Gastroesophageal sphincter (tissue), 4 donors: ENCODE measurements at places on chromosomes 12 and 14.

DNA sequence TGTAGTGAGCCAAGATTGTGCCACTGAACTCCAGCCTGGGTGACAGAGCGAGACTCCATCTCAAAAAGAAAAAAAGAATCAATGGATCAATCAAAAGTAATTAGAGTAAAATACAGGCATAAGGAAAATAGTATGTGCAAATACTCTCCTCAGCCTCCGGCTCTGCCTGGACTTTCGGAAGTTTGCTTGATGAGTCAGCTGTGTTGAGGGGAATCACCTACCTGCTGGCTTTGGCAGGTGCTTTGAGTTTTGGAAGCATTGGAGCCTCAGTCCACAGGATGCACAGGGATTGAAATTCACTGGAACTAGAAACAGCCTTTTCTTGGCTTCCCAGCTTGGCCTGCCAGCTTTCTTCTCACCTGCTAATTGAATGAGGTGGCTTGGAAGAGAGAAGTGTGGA lies 268.2 kb downstream of the PCNX1 start:
- no peak for ATAC-seq

DNA sequence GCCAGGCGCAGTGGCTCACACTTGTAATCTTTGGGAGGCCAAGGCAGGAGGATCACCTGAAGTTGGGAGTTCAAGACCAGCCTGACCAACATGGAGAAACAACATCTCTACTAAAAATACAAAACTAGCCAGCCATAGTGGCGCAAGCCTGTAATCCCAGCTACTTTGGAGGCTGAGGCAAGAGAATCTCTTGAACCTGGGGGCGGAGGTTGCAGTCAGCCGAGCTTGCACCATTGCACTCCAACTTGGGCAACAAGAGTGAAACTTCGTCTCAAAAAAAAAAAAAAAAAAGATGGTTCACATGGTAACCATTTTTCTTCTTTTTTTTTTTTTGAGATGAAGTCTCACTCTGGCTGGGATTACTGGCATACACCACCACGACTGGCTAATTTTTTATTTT lies 35.3 kb downstream of the SLC2A14 start:
- no peak for ATAC-seq

DNA sequence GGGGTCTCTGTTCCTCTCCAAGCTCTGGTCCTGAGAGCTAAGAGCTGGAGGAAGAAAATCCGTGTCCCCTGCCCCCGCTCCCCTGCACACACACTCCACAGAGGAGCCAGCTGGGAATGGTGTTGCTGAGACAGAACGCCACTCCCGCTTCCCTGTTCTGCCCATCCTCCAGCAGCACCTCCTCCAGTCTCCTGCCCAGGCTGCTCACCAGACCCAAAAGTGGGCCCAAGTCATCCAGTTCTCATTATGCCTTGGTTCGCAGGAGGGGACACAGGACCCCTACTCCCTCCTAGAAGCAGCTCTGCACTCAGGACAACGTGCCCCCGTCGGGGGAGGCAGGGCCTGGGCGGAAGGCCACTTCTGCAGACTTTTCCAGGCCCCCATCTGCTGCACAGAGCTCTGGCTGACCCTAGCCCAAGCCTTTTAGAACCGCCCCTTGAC lies 830 bp upstream of the TRMT61A start:
- no peak for ATAC-seq

- no peak for ATAC-seq
Measured at GRCh38 chr12:1505576-1505975, 88.8 kb downstream of the FBXL14 start.

DNA sequence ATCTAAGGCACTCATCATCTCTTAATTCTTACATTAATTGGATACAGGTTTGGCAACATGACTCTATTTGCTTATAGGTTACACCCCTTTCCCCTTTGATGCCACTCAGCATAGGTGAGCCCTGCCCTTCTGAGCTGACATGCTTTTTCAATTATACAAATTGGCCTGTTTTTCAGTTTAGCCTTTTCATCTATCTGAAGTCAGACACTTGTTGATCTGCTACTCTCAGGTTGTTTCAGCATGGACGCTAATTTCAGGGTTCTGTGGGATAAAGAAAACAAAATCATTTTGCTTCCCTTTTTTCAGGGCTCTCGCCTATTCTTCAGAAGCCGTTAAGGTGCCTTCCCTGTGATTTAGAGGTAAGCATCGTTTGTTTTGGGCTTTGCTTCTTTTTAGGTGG lies 55.3 kb downstream of the DACT1 start:
- ATAC-seq, result no peak

DNA sequence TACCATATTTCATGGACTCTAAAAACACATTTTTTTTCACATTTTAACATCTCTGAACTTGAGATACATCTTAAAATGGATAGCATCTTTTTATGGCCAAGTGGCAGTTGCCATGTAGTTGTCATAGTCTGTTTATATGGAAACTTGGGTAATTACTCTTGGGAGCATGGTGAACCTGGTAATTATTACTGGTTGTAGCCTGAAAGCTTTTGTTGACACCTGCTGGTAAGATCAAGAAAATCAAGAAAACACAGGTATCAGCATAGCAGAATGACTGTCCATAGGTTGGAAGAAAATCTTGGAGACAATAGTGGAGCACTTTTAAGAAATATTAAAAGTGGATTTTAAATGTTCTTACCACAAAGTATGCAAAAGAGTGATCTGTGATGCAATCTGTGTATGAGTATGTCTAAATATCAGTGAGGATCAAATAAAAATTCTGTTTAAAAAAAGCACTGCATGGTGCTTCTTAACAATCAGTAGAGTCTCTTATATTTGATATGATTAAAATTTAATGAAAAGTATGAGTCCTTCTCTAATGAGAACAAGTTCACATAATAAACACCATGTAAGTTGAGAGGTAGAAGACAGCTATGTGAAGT lies 44.2 kb downstream of the TTC8 start:
- no peak for ATAC-seq

DNA sequence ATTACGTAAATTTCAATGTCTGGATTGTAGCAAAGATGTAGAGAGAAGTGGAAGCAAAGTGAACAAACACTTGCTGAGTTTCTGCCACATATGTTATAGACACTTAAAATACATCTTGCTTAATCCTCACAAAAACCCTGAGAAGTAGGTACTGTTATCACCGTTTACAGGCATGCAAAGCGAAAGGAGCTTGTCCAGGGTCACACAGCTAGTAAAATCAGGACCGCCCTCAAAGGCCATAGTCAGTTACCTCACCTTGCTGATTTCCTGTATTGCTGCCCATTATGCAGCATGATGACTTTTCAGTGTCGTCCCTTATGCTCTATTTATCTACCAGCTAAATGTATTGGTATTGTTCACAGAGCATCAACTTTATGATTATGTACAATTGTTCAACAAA lies 39.8 kb downstream of the TRHDE start:
- ATAC-seq, result no peak

GRCh38 chr12:121893961-121894460 lies 5.4 kb downstream of the PSMD9 start:
- no peak for ATAC-seq

GRCh38 chr12:122079532-122080081 lies 1.1 kb downstream of the MLXIP start:
- ATAC-seq, result no peak

- ATAC-seq, result no peak
Measured at GRCh38 chr14:33754261-33754660, 196.6 kb downstream of the EGLN3 start.

- ATAC-seq, result no peak
Measured at GRCh38 chr14:74856366-74856765, 19.6 kb downstream of the PROX2 start.

- ATAC-seq, result no peak
Measured at GRCh38 chr12:14239935-14240872, 125.3 kb upstream of the ATF7IP start.
